Activated naive CD8-positive, alpha-beta T cell treated with anti-CD3 and anti-CD28 coated beads, Interleukin-2, amount 50 U/mL, for 16 hours (primary cell): ENCODE measurements at places on chromosomes 12 and 14.

DNA sequence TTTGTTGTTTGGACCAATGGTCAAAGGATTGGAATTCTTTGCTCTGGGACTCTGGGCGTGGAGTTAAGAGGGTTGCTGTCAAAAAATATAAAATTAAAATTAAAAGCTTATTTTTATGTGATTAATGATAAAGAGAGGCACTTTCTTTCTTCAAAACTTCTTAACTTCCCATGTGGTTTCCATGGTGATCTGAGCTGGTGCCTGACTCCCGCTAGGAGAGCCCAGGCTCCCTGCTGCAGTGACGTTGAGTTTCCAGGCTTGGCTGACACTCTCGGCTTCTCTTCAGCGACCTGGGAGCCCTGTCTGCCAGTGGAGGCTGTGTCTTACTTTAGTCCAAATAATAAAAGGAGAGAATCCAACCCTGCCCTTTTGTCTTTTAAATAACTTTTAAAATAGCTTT, 84.4 kb downstream of the GALC start:
- DNase-seq: no peak

DNA sequence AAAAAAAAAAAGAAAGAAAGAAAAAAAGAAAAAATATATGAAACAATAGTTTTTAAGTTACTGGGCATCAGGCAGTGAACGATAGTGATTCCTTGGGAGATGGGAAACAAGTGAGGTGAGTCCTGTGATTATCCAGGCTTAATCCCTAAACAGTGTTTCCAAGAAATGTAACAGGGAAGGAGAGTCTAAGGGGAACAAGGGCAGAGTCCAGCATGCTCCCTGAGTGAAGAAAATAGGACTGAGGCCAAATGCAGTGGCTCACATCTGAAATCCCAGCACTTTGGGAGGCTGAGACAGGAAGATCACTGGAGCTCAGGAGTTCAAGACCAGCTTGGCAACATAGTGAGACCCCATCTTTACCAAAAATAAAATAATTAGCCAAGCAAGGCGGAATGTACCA, 40.7 kb downstream of the R3HDM2 start:
- DNase-seq: no peak

DNA sequence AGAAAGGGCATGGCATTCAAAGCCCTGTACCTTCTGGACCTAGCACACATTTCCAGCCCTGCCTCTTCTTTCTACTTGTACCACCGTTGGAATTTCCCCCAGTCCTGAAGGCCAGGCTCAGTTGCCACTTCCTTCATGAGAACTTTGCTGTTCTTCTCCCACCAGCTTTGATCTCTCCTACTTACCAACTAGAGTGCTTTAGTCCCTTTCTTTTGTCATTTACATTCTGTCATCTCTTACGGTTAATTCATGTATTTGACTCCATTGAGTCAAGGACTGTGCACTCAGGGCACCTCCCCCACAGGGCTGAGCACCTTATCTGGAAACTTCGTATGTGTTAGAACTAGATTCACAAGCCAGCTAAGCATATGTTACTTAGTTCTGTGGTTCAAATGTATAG, 26.3 kb downstream of the BICDL1 start:
- peak; percentile 20 for DNase-seq

DNA sequence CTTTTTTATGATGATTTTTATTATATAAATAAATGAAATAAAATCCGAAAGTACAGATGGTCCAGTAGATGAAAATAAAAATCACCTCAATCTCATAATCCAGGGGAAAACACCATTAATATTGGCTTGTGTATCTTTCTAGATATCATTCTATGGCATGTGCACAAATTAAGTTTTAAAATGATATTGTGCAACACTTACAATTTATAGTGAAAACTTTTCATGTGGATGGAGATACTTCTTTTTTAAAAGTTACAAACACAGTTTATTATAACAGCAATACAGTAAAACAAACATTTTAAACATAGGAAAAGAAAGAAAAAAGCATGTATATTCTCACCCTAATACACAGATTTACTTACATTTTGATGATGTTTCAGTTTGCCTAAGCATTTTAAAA, 98.9 kb upstream of the RMST start:
- DNase-seq: no peak
